K562 (cell line): ENCODE measurements at places on chromosomes 4 and X.

DNA sequence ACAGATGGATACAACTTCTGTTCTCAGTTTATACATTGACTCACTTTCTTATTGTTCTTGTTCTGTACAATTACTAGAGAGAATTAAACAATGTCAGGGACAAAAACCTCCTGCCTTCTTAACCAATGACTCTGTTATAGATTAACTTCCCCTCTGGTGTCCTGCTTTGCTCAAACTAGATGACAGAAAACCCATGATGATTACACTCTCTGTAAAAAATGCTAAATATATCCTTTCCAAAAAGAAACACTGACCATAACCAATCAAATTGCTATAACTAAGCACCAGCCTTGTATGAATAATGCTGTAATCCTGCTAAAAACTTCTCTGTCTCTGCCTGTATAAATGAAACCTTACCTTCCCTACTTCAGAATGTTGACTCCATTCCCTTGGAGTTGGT is 29.8 kb upstream of the IL13RA2 start:
- no peaks in the 10 kb centered on the region for H3K36me3 ChIP-seq
- no peaks in the 10 kb centered on the region for H3K4me1 ChIP-seq
- no peak overlapping the region for H3K27ac ChIP-seq
- H3K27me3 ChIP-seq, result no peaks in the 10 kb centered on the region
- no peak for DNase-seq
- H3K4me3 ChIP-seq, result no peak overlapping the region

- H3K4me1 ChIP-seq, result no peaks in the 10 kb centered on the region
- no peak overlapping the region for H3K4me3 ChIP-seq
- DNase-seq, result no peak
- H3K27me3 ChIP-seq, result no peaks in the 10 kb centered on the region
These were observed 176.0 kb upstream of the NWD2 start for GRCh38 chr4:37068580-37068979.

- no peak overlapping the region for H3K4me3 ChIP-seq
- DNase-seq, result no peak
- H3K4me1 ChIP-seq, result no peaks in the 10 kb centered on the region
- H3K36me3 ChIP-seq, result peaks cover 6% of the 10 kb centered on the region; the same call in 1 of the 3 replicates
These were observed 58.4 kb upstream of the STS start for GRCh38 chrX:7088968-7089615.

GRCh38 chr4:142405695-142406498 is 440.2 kb downstream of the INPP4B start:
- DNase-seq, result no peak
- no peak overlapping the region for H3K27ac ChIP-seq
- H3K4me3 ChIP-seq, result no peak overlapping the region
- no peaks in the 10 kb centered on the region for H3K27me3 ChIP-seq
- no peaks in the 10 kb centered on the region for H3K4me1 ChIP-seq

- no peak for DNase-seq
- no peaks in the 10 kb centered on the region for H3K36me3 ChIP-seq
- H3K27me3 ChIP-seq, result peaks cover 7% of the 10 kb centered on the region; the same call in 1 of the 2 replicates
- no peaks in the 10 kb centered on the region for H3K4me1 ChIP-seq
These were observed 51.3 kb upstream of the TMPRSS11F start for GRCh38 chr4:68180849-68181526.

DNA sequence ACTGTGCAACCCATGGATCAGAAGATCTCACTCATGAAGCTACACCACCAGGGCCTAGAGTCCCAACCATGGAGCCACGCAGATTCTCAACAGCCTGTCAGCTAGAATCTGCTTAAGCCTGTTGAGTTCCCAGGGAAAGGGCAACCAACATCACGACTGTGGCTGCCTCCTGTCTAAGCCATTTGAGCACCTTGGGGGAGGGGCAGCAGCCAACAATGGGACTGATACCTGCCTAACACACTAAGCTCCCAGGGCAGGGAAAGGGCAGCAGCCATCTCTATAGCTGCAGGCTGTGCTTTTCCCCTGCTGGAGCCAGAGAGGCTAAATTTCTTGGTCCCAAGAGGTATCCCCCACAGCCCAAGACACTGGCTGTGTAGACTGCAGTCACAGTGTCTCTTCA is 96.5 kb upstream of the TCEAL2 start:
- no peak for DNase-seq
- no peaks in the 10 kb centered on the region for H3K4me1 ChIP-seq
- no peaks in the 10 kb centered on the region for H3K36me3 ChIP-seq

- no peak for DNase-seq
- no peak overlapping the region for H3K27ac ChIP-seq
- no peaks in the 10 kb centered on the region for H3K4me1 ChIP-seq
- no peak overlapping the region for H3K4me3 ChIP-seq
- H3K27me3 ChIP-seq, result no peaks in the 10 kb centered on the region
These were observed 9.5 kb upstream of the BEX1 start for GRCh38 chrX:103073467-103073866.

- no peaks in the 10 kb centered on the region for H3K27me3 ChIP-seq
- DNase-seq, result no peak
- no peaks in the 10 kb centered on the region for H3K36me3 ChIP-seq
- H3K27ac ChIP-seq, result no peak overlapping the region
- no peak overlapping the region for H3K4me3 ChIP-seq
These were observed 616.7 kb upstream of the PCDH7 start for GRCh38 chr4:30103455-30103854.

DNA sequence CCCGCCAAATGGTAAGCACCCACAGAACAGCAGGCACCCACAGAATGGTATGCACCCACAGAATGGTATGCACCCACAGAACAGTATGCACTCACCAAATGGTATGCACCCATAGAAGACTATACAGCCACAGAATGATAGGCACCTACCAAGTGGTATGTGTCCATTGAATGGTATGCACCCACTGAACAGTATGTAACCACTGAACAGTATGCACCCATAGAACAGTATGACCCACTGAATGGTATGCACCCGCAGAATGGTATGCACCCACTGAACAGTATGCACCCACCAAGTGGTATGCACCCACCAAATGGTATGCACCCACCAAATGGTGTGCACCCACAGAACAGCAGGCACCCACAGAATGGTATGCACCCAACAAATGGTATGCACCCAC is 40.1 kb downstream of the CCDC149 start:
- no peak overlapping the region for H3K4me3 ChIP-seq
- peaks cover 13% of the 10 kb centered on the region for H3K27me3 ChIP-seq
- H3K4me1 ChIP-seq, result no peaks in the 10 kb centered on the region
- H3K27ac ChIP-seq, result no peak overlapping the region

- H3K4me3 ChIP-seq, result no peak overlapping the region
- H3K27ac ChIP-seq, result no peak overlapping the region
- DNase-seq, result no peak
- H3K36me3 ChIP-seq, result no peaks in the 10 kb centered on the region
These were observed 25.4 kb upstream of the ACSL1 start for GRCh38 chr4:184851200-184851541.

- H3K36me3 ChIP-seq, result no peaks in the 10 kb centered on the region
- H3K4me1 ChIP-seq, result no peaks in the 10 kb centered on the region
- H3K4me3 ChIP-seq, result no peak overlapping the region
These were observed 190.6 kb downstream of the GC start for GRCh38 chr4:71593311-71593710.

DNA sequence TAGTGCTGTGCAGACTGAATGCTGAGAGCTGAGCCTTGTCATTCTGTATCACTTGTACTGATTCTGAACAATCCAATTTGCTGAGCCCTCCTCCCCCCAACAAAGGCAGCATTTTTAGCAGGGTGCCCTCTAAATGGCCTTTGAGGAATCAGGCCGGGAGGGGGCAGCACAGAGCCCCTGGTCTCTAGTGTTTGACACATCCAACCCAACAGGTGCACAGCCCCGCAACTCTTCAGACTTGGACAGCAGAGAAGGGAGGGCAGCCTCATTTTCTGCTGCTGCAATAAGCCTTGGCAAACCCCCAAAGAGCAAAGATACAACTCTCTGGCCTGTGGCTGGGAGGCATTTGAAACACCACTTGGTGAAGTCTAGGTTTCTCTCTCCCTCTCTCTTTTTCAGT is 3.4 kb downstream of the ATP1B4 start:
- H3K27me3 ChIP-seq, result no peaks in the 10 kb centered on the region
- H3K36me3 ChIP-seq, result no peaks in the 10 kb centered on the region
- no peak overlapping the region for H3K4me3 ChIP-seq

DNA sequence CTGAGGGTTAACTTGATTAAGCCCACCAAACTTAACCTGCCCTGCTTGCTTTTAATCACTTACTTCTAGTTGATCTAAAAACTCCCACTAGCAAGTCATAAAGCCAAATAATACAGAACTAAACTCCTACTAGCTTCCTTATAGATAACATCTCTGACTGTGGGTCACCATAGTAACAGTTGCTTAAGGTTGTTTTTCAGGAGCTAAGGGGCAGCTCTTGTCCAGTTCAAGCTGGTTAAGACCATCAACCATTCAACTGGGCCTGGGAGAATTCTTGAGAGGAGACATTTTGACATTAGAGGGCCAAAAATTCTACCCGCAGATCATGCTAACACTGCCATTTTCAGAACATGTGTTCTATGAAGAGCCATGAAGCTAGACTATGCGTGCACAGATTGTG is 67.0 kb downstream of the UCHL1 start:
- H3K4me1 ChIP-seq, result no peaks in the 10 kb centered on the region
- H3K36me3 ChIP-seq, result no peaks in the 10 kb centered on the region
- H3K27ac ChIP-seq, result no peak overlapping the region
- no peaks in the 10 kb centered on the region for H3K27me3 ChIP-seq
- no peak overlapping the region for H3K4me3 ChIP-seq
- DNase-seq, result no peak

- H3K27ac ChIP-seq, result no peak overlapping the region
- H3K36me3 ChIP-seq, result no peaks in the 10 kb centered on the region
- peaks cover 10% of the 10 kb centered on the region; the same call in 2 of the 3 replicates for H3K4me1 ChIP-seq
- no peak overlapping the region for H3K4me3 ChIP-seq
- no peaks in the 10 kb centered on the region for H3K27me3 ChIP-seq
These were observed 85.0 kb upstream of the ZNF81 start for GRCh38 chrX:47751670-47752069.

DNA sequence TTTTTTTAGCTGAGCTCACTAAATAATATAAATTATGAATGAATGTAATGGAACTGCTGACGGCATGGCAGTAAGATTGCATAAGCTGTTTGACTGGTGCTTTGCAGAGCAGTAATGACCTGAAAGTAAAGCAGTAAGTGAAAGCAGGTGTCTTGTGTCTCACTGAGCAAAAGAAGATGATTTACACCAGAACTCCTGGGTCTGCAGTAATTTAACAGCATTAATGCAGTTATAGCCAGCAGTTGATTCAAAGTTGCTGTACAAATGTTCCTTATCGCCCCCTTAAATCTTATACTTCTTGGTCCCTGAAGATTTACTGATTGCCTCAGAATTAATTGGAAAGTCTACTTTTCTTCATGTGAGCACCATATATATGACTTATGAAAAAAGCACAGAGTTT is 187.7 kb downstream of the DCTD start:
- H3K27ac ChIP-seq, result no peak overlapping the region
- H3K36me3 ChIP-seq, result no peaks in the 10 kb centered on the region
- H3K27me3 ChIP-seq, result no peaks in the 10 kb centered on the region
- no peak for DNase-seq
- no peak overlapping the region for H3K4me3 ChIP-seq

- no peak for DNase-seq
- no peaks in the 10 kb centered on the region for H3K36me3 ChIP-seq
- H3K27ac ChIP-seq, result no peak overlapping the region
- H3K27me3 ChIP-seq, result no peaks in the 10 kb centered on the region
- H3K4me3 ChIP-seq, result no peak overlapping the region
- H3K4me1 ChIP-seq, result no peaks in the 10 kb centered on the region
These were observed 325.8 kb upstream of the GALNT7 start for GRCh38 chr4:172842779-172843178.

DNA sequence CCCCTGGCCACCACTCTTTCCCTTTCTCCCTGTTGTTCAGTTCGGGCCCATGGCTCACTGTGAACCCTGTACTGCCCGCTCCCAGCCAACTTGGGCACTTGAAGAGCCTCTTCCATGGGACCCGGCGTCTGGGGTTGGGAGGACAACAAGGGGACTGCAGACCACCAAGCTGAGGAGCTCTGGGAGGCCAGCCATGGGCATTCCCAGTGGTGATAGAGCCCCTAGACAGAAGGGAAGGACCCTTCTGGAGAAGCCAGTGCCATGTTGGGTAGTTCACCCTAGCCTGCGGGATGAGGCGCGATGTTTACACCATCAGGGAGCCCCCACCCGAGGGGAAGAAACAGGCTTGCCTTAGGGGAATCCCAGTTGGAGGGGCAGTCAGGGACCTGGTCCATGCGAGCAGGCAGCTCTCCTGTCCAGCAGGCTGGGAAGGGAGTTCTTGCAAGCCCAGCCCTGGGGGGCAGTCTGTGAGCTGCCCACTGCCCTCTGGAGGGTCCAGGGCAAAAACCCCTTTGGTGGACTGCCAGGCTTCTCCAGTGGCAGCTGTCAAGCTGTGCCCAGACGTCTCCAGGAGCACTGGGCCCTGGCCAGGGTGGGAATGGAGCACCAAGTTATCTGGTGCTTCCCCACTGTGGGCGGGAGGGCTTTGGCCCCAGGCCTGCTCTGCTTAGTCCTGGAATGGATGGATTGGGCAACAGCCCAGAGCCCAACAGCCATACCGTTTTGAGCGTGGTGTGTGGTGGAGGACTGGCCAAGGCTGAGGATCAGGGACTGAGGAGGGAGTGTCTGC is 23.7 kb upstream of the UBA1 start:
- no peak overlapping the region for H3K27ac ChIP-seq
- H3K4me3 ChIP-seq, result no peak overlapping the region
- peaks cover 54% of the 10 kb centered on the region; the same call in 2 of the 3 replicates for H3K36me3 ChIP-seq
- H3K4me1 ChIP-seq, result no peaks in the 10 kb centered on the region; the same call in 1 of the 2 replicates
- no peaks in the 10 kb centered on the region for H3K27me3 ChIP-seq

GRCh38 chr4:121358473-121358872 is 22.3 kb downstream of the QRFPR start:
- H3K4me3 ChIP-seq, result no peak overlapping the region
- no peak overlapping the region for H3K27ac ChIP-seq

DNA sequence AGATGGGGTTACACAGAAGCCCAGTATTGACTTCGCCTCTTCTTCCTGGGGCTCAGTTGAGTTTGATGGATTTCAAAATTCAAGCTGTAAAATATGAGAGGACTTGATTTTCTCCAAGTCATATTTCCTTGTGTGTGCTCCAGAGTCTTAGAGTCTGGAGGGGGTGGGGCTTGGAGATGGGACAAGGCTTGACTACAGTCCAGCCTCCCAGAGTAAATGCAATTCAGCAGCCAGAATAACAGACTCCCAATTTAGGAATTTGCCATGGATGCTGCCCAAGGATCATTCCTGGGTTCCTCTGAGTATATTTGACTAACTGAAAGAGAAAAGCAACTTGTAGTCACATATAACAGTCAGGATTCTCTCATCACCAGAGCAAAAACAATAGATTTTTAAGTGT is 53.7 kb upstream of the RBPJ start:
- no peak for DNase-seq
- no peaks in the 10 kb centered on the region for H3K36me3 ChIP-seq
- H3K4me3 ChIP-seq, result no peak overlapping the region
- H3K27me3 ChIP-seq, result peaks cover 9% of the 10 kb centered on the region

GRCh38 chrX:134669378-134670098 is 11.3 kb upstream of the PLAC1 start:
- H3K36me3 ChIP-seq, result no peaks in the 10 kb centered on the region
- H3K4me3 ChIP-seq, result no peak overlapping the region
- no peaks in the 10 kb centered on the region for H3K4me1 ChIP-seq
- H3K27ac ChIP-seq, result no peak overlapping the region
- no peaks in the 10 kb centered on the region for H3K27me3 ChIP-seq
- DNase-seq, result no peak
